ENCODE measurements at places on chromosomes 12 and 14.
A peak's percentile ranks its signal among the peaks of the same experiment; 100 is the strongest.

DNA sequence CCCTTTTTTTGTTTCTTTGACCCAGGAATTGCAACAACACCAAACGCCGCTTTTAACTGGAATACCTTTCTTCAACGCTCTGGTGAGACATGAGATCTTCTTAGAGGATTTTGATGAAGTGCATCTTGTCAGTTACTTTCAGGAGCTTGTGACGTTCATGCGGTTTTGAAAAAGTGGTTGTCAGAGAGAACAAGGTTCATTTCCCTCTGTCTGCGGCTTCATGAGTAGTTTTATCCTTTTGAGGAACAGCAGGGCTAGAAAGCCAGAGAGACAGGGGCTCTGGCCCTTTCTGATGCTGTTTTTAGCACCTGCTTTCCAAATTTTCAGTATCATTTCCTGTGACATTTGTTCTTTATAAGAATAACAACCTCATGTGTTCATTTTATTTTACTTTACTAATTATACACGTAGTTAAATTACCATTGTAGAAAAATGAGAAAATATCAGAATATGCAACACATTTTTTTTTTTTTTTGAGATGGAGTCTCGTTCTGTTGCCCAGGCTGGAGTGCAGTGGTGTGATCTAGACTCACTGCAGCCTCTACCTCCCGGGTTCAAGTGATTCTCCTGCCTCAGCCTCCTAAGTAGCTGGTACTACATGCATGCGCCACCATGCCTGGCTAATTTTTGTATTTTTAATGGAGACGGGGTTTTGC lies 61.8 kb downstream of the GLT1D1 start:
- no peak for DNase-seq

DNA sequence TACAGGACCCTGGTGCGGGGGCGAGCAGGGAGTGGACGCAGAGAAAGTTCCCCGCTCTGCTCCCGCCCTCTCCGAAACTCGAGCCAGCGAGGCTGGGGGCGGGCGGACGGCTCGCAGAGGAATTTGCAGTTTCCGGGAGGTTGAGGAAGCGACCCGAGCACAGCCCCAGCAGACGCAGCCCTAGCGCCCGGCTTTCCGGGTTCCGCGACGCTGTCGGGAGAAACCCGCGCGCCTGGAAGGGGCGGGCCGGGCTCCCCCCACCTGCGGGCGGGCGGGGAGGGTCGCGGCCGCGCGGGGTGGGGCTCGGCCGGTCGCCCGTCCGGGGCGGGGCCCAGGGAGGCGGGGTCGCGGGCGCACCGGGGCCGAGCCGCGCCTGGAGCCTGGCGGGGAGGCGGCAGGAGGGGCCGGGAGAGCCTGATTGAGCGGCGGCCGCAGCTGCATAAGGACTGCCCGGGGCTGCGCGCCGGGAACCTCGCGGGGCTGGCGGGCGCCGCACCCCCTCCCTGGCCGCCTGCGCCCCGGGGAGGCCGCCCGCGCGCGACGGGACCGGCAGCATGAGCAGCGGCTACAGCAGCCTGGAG lies at the start of gene RASSF3:
TSS of gene RASSF3 (plus strand) at position 417 of the 581 bp plus-strand sequence. CDS start at position 555, 138 bp downstream.
- peak; percentile 41 for DNase-seq

DNA sequence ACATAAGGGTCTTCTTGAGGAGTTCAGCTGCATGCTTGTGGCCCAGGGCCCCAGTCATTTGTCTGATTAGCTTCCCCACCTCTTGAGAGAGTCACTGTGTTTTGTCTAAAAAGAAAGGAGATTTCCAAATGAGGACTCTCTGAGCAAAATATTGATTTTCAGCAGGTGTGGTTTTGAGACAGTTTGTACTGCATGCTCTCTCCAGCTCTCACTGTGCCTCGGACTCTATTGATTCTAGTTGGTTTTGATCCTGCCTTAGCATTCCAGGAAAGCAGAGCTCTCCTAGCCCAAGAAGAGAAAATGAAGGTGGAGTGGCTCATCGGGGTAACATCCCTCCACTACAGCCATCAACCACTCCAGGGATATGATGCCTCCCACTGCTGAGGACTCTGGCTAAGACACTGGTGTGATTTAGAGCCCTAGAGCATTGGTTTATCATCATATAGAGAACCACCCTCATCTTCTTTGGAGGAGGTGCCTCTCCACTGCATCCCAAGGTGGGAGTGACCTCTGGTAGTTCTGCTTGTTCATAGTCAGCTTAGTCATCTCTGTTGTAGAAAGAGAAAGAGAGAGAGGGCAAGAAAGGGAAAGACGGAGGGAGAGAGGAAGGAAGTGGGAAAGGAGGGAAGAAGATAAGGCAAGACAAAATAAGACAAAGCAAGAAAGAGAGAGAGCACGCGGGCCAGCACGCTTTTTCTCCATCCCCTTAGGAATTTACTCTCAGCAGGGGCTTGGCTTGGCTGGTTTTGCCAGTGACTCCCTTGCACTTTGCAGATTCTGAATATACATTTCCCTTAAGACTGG lies 365.6 kb downstream of the DPF3 start:
- no peak for DNase-seq

DNA sequence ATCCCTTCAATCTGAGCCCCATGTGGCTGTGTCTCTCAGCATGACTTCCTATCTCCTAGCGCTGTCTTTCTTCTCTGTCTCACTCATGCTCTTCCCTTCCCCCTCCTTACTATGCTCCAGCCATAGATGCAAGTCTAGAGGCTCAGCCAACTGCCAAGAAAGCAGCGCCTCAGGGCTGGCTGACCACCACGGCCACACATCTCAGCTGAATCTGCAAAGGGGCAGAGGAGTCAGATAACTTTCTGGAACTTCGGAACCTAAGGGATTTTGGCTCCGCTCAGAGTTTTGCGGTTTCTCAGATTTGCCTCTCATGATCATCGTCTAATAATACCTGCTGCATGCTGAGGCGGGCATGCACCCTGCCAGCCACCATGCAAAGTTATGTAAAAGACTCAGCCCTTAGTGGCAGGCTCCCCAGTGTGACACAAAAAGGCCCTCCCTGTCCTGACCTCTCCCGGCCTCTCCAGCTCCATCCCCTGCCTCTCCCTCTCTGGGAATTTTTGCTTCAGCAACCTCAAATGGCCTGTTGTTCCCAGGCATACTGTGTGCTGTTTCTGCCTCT lies 5.0 kb upstream of the FGF6 start:
- DNase-seq, result no peak

GRCh38 chr12:114764510-114764909 lies 80.5 kb upstream of the TBX3 start:
- no peak for DNase-seq

- no peak for DNase-seq
Observed at GRCh38 chr14:75877884-75878283, 103.9 kb downstream of the TGFB3 start.

DNA sequence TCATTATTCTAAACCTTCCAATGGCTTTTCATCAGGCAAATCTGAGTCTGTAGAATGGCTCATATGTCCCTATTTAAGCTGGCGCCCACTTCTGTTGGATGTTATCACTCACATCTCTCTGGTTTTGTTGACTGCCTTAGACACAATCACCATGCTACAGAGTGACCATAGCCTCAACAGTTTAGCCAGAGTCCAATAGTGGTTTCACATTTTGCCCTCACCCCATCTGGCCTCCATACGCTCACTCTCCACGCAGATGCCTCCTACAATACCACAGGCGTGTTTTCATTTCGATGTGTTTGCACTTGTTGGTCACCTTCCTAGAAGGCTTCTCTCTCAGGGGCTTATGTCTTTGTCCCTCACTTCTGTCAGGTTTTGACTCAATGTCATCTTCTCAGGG lies 3.4 kb downstream of the KLRB1 start:
- no peak for DNase-seq

GRCh38 chr12:83005534-83006197 lies 319.0 kb downstream of the TMTC2 start:
- no peak for DNase-seq

- peak; percentile 51 for DNase-seq
Observed at GRCh38 chr12:54759751-54760150, 94.6 kb upstream of the MUCL1 start.

DNA sequence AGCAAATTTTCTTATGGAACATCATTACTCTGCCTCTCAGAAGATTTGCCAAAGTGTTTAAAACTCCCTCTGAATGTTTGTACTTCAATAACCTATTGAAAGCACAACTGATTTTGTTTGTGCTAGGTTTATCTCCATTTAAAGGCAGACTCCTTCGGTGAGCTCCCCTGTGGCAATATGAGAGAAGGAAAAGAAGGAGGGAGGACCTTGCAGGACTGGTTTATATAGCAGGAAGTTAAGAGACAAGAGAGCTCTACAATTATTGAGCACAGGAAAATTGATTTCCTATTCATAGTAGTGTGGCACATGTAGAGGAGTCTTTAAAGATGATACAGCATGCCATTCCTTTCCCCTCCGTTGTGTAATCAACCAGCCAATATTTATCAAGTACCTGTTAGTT lies 75.5 kb downstream of the PDE3A start:
- no peak for DNase-seq

- no peak for DNase-seq
Observed at GRCh38 chr14:103206836-103207387, 83.7 kb downstream of the TNFAIP2 start.

DNA sequence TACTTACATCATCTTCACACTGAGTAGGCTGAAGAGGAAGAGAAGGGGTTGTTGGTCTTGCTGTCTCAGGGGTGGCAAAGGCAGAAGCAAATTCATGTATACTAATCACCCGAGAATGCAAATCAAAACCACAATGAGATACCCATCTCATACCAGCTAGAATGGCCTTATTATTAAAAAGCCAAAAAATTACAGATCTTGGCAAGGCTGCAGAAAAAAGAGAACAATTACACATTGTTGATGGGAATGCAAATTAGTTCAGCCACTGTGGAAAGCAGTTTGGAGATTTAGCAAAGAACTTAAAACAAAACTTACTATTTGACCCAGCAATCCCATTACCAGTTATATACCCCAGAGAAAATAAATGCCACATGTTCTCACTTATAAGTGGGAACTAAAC lies 154.9 kb downstream of the SEC23A start:
- DNase-seq, result peak; percentile 29

DNA sequence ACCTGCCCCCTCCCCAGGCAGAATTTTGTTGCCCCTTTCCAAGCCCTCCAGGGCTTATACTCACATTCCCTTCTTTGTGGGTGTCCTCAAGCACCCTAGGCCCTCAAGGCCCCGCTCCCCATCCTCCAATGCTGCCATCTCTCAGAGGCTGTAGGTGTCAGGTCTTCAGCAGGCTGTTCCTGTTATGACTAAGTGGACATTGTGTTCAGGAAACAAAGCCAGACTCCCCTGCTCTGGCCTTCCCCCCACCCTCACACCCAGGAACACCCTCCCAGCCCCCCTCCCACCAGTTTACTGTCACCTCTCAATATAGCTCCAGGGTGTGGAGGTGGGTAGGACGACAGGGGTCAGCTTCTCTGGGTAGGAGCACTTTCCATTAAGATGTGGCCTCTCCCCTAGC lies 1.4 kb upstream of the MYH6 start:
- DNase-seq, result no peak

DNA sequence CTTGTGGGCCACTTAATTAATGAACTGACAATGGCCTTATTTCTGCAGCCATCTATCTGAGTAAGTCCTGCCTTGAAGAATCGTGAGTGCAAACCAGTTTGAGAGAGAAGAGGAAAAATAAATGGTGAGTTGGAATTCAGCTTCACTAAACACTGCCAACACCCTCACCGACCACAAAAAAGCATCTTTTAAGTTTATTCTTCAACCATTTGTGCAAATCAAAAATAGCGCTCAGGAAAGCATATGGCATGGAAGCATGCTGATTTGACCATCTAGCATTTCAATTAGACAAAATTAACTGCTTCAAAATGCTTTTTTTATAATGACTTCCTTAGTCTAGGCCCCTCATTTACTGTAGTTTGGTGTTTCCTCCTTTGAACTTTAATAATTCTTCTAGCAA lies 294.0 kb downstream of the PPFIA2 start:
- DNase-seq, result no peak

DNA sequence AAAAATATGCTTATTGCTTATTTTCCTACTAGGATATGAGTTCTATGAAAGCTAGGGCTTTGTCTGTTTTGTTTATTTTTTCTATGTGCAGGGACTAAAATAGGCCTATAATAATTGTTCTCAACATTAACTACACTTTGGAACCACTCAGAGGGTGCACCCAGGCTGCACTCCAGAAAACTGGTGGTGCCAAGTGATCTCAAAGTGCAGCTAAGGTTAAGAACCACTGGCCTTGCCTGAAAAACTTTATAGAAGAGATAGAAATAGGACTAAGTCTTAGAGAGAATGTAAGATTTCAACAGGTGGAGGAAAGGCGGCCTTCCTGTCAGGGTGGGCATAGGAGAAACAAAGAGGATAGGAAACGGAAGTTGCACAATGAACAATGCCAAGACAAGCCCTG lies 37.7 kb upstream of the NR1H4 start:
- no peak for DNase-seq

GRCh38 chr12:73452672-73453469 lies 1084.8 kb upstream of the ATXN7L3B start:
- no peak for DNase-seq

DNA sequence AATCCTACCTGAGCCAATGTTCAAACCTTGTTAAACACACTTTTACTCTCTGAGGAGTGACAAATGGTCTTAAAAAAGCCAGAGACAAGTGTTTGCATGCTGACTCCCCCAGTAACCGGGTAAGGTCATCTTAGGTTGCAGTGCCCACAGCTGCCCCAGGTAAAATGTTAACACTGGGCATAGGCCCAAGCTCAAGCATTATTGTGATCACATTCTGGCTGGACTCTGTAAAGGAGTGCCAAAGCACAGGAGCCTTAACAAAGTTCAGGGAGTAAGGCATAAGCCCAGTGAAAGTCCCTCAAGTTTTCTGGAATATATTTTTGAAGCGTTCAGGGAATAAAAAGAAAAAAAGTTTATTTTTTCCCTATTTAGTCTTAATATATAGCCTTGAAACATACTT lies 8.6 kb downstream of the EDDM3A start:
- no peak for DNase-seq

DNA sequence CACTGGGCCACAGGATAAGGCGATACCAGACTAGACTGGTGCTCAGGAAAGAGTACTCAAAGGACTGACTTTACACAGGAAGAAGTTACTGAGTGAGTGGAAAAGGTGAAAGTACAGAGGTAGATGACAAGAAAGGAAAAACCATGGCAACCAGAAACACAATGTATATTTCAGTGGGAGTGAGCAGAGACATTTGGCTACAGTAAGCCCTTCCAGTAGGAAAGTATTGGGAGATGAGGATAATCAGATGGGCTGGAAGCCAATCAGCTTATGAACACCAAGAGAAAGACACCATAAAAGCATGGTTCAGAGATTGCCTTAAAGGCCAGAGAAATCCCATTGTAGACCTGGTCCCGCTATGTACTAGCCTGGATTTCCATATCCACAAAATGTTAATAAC lies 51.6 kb downstream of the TMTC1 start:
- no peak for DNase-seq

- DNase-seq, result no peak
Observed at GRCh38 chr14:29721586-29721985, 206.1 kb downstream of the PRKD1 start.

GRCh38 chr12:20188930-20189653 lies 179.2 kb upstream of the PDE3A start:
- no peak for DNase-seq
